Hypothalamus (tissue), 51 donors: ENCODE measurements at places on chromosomes 3 and 15.

- no peak for DNase-seq
These were observed 55.7 kb downstream of the PCCB start for GRCh38 chr3:136305879-136306278.

DNA sequence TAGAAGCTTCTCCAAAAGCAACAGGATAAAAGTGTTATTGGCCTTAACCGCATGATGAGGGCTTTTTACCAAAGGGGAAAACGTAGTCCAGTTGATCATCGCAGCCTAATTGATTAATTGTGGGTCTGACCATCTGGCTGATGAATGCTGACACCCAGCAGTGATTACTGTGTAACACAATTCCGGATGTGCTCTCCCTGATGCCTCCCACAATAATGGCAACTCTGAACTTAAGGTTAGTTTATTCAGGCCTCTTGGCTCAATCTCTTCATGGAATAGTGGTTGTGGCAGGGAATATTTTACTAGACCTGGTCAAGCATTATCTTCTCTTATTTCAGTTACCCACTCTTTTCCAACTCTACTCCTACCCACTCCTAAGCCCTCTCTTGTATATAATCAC, 332.9 kb downstream of the TIGIT start:
- no peak for DNase-seq

DNA sequence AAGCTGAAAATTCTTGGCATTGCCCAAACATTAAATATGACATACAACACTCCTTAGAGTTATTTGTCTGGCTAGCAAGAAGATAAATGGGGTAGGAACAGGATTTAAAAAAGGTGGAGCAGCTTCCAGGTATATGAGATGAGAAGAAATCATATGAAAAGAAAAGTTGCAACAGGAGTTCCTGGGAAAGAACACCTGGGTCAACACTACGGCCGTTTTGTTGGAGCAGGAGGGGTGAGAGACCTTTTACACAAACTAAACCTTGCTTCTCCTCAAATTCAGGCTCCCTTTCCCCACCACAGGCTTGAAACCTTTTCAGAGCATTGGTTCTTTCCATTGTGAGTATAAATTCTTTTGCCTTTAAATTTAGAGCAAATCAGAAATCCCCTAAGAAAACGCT, 18.8 kb upstream of the GUCA1C start:
- no peak for DNase-seq

GRCh38 chr15:76637166-76637565, 268.0 kb downstream of the SCAPER start:
- DNase-seq: no peak

GRCh38 chr3:52983336-52983807, 62.5 kb downstream of the SFMBT1 start:
- no peak for DNase-seq

DNA sequence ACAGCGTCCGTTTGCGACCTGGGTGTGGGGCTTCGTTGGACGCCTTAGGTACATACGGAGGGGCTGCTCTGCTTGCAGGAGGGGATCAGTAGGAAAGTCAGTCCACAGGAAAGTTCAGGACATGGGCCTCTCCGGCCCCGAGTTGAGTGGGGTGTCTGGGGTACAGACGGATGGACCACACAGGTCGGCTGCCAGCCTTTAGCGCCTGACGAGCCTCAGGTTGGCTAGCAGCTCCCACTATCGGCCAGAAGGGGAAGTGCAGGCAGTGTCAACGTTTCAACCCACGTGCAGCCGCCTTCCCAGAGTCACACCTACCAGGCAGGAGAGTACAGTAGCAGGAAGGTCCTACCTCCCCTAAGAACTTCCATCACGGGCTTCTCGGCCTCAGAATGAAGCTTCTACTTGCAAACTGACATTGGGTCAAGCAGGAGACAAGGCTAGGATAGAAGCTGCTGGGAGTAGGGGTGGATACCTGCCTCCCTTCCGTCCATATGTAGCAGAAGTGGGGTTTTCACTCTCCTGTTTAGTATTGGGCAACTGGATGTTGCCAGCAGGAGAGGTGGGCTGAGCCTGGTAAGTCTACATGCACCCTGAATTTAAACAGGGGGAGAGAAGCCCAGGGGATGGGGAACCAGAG, 1.8 kb upstream of the SCN5A start:
- peak; percentile 35 for DNase-seq

- no peak for DNase-seq
These were observed 11.3 kb downstream of the PRKCI start for GRCh38 chr3:170233530-170233929.

DNA sequence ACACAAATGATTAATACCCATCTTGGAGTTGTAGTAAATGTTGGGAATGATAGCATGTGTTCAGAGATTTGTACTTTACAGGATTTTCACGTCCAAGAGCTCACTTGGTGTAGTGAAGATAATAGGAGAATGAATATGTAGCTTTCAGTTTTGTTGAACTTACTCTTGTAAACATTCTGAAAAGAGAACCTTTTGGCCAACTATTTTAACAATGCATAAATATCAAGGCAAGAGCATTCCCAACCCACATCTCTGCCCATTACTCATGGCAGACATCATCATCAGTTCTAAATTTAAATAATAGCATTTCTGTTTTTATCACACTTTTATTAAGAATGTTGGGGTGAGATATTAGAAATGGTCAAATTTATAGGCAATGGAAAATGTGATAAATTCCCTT, 465.2 kb upstream of the TPRG1 start:
- DNase-seq: no peak

GRCh38 chr3:84209474-84209873, 749.3 kb upstream of the CADM2 start:
- DNase-seq: no peak

DNA sequence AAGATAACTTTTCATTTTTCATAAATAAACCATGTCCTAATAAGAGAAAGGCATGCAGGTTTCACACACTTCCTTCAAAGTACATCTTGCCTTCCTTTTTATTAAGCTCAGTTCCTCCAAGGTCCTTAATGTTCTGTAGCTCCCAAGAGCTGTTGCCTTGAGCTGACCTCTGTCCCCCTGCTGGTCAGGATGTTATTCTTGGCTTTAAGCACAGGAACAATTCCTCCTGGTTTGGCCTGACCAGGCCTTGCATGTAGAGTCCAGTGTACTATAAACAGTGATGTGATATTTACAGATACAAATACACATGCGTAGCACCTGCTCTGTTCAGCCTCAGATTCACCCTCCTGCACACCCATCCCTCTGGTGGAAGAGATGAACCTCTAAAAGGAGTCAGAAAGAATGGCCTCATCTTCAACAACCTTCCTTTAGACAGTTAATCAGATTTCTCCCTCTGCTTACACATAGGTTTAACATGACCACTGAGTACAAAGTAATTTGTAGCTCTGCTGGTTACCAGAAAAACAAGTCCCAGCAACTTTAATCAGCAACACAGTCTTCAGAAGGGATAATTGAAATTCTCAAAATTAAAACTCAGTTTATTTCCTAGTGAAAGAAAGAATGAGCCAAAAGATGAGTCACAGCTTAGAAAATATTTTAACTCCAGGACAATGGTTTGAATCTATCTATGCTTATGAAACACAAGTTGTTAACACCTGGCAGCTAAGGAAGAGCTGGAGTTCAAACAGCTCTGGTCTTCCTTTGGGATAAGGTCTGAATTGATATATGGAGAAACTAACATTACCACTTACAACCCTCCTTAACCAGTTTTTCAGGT, 46.5 kb downstream of the PTPN9 start:
- DNase-seq: no peak

GRCh38 chr3:76866729-76867408, 173.0 kb upstream of the ROBO2 start:
- DNase-seq: no peak

GRCh38 chr3:37905987-37906674, 44.5 kb downstream of the CTDSPL start:
- no peak for DNase-seq

GRCh38 chr15:67063689-67064606, 1.5 kb upstream of the SMAD3 start:
- DNase-seq: no peak

DNA sequence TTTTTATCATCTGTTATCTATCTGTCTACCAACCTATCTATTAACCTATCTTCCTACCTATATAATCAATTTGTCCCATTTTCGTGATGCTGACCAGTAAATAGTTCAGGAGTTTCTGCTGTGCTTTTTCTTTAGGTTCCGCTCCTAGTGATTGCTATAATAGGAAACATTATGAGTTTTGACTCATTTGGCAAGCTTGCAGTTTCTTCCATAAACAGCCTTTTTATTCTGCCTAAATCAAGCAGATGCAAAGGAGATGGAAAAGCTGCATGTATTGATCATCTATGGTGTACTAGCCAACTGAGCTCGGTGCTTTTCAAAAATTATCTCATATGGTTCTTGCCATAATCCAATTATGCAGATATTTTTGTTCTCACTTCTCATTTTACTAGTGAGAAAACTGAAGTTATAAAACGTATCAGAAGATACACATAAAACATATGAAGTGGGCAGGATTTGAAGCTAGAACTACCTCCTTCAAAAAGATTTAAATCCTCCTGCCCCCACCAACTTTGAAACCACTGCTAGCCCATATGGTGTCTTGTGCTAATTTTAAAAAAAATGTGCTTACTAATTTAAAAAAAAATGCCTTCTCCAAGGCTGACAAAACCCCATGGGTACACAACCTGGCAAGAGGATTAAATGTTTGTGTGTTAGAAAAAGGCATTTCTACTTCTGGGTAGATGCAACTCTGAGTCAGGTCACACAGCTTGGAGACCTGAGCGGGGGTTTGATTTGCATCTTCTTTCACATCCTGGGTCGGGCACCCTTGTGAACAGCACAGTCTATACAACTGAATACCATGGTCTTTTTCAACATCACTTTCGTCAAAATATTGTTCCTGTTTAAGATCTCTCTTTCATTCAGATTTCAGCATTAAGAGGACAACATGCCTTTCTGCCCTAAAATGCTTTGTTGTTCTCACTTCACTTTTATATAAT, 267.0 kb downstream of the CHL1 start:
- DNase-seq: no peak

- DNase-seq: no peak
These were observed 129.0 kb downstream of the MYLK start for GRCh38 chr3:123755085-123755484.
